ELF-1 (cell line): ENCODE measurements at places on chromosomes 2 and 18.

DNA sequence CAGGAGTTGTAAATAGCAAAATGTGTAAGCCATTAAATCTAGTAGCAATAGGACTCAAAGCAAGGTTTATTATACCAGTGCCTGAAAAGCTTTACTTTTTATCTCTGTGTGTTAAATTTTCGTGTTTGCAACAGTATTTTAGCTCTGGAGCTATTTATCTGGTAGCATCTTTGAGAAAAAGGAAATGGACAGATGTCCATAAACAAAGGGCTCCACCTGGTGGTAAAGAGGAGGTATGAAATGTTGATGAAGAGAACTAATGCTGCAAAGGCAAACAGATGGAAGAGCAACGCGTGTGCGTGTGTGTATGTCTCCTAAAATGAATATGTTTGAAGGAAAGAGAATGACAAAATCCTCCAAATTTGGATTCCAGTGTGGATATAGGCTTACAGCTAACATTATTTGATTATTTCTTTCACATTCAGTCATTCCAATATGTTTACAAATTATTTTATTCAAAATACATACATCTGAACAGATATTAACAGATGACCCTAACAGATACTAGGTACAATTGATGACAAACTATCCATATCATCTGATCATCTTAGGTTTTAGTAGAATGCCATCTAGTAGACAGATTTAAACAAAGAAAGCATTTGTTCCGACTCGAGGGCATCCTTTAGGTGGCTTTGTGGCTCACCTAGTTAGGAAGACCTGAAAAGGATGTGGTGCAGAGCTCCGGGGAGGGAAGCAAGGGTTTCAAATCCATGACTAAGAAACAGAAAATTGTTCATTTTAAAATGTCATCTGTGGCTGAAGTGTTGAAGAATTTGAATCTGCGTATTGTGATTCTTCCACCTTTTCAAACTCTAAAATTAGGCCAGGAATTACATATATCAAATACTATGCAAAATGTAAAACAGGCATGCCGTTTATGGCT is 383.3 kb downstream of the MTX2 start:
- peak; percentile 13 for DNase-seq

DNA sequence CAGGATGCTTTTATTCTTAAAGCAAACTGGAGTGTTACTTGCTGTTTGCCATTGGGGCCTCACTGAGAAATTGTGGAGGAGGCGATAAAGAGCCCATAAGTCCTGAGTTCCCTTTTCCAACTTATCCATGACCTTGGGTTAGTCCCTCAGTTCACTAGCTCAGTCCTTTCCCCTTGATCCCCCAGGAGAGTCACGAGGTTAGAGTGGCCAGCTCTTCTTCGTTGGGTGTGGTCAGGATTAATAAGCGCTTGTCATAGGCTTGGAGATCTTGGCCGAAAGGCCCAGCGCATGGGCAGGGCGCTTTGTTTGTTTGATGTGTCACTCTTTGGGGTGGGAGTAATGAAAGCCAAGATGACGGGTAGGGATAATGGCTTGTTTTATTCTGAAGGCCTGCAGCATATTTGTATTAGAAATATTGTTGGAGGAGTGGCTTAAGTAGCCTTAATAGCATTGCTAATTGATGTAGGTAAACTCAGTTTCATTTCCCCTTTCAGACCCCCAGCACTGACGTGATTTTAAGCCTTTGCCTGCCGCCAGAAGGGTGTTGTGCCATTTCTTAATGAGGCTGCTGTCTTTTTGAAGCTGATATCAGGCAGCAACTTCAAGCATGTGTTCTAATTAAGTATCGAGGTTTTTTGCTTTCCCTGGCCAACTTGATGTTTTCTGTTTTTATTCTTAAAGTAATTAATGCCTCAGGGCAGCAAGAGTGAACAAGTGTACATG is 15.7 kb downstream of the GRHL1 start:
- no peak for DNase-seq

- DNase-seq, result no peak
These were observed 24.1 kb downstream of the SLC40A1 start for GRCh38 chr2:189556526-189556925.

DNA sequence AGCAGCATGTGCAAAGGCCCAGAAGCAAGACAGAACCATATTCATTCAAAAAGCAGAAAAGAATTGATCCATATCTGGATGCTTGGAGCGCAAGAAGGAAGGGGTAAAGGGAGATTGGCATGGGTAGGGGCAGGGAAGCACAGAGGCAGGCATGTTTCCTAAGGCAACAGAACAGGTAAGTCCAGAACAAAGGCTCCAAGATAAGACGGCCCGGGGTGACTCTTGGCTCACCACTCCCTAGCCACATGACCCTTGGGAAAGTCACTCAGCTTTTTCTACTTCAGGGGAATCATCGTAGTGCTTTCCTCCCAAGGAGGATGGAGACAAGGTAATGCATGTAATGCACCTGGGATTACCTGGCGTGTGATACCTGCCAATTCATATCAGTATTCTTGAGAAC is 37.7 kb upstream of the ST3GAL5 start:
- DNase-seq, result peak; percentile 28

GRCh38 chr2:240966457-240966905 is 31.9 kb upstream of the SNED1 start:
- no peak for DNase-seq

GRCh38 chr2:211845338-211846035 is 693.1 kb downstream of the ERBB4 start:
- no peak for DNase-seq

DNA sequence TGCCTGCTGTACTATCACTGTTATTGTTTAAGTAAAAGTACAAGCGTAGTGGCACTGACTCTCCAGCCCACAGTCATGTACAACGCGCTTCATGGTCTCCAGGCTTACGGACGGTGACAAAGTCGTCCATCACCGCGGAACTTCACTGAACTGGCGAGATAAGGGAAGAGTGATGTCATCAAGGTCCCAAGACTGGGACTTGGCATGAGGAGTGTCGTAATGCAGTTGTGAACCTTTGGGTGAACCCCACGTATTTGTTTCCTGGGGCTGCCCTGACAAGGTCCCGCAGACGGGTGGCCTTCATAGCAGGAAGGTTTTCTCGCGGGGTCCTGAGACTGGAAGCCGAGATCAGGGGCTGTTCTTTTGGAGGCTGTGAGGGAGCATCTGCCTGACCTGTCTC is 17.3 kb downstream of the NFATC1 start:
- DNase-seq, result no peak

- DNase-seq, result peak; percentile 42
These were observed 54.4 kb downstream of the RPL37A start for GRCh38 chr2:216553093-216553478.

DNA sequence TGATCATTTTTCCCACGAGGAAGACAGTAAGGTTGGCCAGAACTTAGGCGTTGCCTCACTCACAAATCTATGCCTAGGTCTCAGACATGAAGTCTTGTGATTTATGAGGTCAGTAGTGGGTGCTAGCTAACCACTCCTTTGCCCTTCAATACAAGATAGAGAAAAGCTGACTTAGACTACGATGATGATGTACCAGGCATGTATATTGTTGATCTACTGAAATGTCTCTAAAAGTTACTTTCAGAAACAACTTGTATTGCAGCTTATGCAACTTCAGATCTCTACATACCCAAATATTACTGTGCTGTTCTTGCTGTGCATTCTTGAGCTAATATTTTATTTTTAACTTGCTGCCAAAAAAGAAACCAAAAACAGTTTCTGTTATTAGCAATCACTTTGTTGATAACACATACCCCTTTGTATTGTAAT is 30.6 kb downstream of the MAPRE2 start:
- no peak for DNase-seq

DNA sequence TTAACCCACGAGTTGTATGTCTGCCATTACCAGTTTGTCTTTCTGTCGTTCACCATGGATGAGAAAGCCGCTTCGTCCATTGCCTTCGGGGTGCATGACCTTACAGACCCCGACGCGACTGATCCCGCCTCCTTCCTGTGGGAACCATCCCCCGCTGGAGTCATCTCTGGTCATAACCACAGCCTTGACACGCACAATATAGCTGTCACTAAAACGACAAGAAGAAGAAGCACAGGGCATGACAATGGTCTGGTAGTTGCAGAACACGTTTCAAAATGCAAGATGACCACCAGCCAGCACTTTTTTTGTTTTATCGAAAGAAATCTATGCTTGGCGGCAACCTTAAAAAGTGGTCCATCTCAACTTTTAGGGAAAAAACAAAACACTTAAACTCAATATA is 87.7 kb downstream of the SPRED2 start:
- no peak for DNase-seq

- DNase-seq, result no peak
These were observed 11.5 kb downstream of the CATIP start for GRCh38 chr2:218368150-218368528.

DNA sequence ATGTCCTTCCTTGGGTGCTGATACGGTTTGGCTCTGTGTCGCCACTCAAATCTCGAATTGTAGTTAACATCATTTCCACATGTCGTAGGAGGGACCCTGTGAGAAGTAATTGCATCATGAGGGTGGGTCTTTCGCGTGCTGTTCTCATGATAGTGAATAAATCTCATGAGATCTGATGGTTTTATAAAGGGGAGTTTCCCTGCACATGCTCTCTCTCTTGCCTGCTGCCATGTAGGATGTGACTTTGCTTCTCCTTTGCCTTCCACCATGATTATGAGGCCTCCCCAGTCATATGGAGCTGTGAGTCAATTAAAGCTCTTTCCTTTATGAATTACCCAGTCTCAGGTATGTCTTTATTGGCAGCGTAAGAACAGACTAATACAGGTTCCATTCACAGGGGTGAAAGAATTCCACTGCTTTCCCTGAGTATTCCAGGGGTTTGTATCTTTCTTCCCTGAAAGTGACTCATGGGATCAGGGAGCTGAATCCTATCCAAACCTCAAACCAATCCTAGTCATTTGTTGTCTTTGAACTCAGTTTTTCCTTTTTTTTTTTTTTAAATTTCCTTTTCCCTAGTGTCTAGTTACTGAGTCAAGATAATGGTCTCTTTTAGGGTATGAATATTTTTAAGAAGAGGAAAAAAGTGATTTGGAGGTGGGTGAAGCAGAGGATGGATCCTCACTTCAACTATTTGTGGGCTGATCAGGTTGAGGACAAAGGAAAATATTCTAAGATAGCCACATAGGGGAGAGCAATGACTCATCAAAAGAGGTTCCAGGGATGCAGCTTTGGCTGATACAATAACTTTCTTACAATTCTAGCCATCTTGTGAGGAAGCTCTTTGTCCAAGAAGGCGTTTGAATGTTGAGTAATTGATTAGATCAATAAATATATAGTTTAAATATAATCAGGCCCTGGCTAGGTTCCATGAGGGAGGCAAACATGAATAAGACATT is 19.5 kb upstream of the KCNE4 start:
- DNase-seq, result no peak

DNA sequence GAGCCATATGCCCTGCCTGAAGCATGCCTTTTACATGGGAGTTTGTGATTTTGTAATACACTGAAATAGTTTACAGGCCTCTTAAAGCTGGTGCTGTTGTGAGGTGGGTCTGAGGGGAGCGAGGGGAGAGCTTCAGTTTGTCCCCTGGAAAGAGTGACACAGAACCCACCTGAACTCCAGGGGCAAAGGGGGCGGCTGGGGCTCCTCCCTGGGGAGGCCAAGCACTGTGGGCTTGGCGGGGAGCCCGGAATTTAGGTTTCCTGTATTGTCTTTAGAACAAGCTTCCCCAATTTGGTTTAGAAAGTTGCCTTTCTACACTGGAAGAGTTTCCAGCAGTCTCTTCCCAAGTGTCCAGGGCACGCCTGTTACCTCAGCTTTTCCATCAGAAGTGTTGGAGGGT is 75.7 kb downstream of the VAPA start:
- DNase-seq, result no peak

- no peak for DNase-seq
These were observed 143.2 kb upstream of the KYNU start for GRCh38 chr2:142734231-142734630.

DNA sequence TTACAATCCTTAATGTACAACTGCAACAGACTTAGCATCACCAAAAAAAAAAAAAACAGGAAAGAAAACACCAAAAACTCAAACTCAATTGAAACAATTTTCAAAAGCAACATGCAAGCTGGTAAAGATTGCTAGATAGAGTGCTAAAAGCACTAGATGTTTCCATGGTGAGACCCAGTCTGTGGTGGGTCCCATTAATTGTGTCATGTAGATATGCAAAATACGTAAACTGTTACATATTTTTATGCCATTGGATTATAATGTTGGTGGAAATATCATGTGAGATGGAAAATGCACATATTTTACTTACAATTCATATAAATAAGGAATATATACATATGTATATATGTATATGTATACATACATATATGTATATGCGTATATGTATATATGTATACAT is 30.5 kb downstream of the CSRNP3 start:
- no peak for DNase-seq

DNA sequence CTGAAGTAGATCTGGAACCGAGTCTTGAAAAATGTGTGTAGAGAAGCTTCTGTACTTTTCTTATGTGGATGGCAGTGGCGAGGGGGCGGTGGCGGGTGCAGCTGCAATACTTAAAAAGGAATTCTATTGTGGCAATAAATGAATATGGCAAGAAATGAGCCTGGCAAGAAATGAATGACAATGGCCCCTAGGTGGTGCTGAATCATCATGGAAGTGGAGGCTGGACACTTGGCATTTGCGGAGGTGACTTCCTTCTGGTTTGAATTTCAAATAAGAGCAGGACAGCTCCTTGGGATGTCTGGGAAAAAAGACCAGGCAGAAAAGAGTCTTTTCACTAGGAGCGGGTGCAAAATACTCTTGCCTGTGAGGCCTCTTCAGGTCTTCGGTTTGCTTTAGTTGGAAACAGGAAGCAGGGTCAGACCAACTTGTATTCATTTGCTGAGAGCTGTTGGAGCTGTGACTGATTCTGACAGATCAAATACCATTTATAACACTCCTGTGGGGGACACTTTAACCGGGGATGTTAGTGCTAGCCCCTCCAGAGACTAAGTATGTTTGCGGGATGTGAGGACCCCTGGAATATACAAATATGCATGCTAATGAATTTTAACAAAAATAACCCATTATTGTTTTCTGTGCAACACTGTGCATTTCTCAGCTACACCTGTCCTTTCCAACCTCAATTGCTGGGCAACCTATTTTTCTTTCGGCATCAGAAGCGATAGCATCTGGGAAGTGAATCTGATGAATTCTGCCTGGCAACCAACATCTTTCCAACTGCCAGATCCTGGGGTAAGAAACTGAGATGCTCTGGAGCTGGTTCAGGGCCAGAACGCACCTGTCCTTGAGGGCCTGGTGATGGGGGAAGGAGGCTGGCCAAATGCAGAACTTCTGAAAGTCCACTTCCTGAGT is 35.4 kb downstream of the FASTKD2 start:
- DNase-seq, result peak; percentile 71

- peak; percentile 46 for DNase-seq
These were observed 573 bp downstream of the PAIP2B start for GRCh38 chr2:71226096-71226964.

- DNase-seq, result no peak
These were observed 21.2 kb upstream of the MAP3K20 start for GRCh38 chr2:173054466-173054865.

- DNase-seq, result peak; percentile 17
These were observed 779.2 kb downstream of the CNTNAP5 start for GRCh38 chr2:124804014-124804940.
